Esophagus mucosa (tissue), 1 donor: ENCODE measurements at places on chromosomes 11 and 22.

GRCh38 chr11:134048028-134048427, 20.8 kb upstream of the JAM3 start:
- ATAC-seq = no peak

DNA sequence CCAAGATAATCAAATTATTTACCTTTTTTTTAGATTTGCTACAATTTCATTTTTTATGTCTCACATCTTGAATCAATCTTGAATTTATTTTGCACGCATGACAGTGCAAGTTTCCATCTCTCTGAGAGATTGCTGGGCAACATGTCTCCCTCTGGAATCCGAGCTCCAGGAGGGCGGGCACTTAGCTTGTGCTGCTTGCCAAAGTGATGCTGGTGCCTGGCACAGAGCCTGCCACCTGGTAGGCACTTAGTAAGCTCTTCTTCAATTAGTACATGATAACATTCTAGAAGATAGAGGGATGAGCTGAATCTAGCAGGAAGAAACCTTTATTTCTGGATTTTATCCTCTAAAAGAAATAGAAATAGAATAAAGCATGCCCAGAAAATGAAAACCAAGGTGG, 27.5 kb upstream of the OR9I1 start:
- ATAC-seq = no peak

DNA sequence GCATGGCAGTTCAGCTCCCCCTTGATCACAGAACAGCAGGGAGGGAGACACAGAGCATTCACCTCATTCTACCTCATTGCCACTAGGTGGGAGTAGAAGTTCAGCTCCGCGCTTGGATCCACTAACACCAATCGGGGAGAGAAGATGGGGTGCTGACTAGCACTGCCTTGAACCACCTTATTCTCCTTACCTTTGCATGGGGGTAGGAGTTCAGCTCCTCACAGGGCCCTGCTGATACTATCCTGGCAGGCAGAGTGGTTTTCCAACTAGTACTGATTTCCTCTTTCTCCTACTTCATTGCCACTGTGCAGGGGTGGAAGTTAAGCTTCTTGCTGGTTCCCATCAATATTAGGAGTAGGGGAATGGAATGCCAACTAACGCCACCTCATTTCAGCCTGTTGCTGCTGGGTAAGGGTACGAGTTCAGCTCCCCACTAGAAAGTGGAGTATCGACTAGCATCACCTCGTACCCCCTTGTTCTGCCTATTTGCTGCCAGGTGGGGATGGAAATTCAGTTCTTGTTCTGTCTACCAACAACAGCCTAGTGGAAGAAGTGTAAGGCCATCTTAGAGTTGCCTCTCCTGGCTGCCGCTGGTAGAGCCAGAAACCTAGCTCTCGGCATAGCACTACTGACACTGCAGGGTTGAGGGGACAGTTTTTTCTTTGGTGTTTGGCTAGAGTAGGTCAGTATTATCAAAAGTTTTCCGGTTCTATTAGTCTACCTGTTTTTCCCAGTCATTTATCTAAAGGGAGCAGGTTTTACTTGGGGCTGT, 550.9 kb upstream of the CCDC90B start:
- peak; percentile 68 for ATAC-seq

- peak; percentile 44 for ATAC-seq
Observed at GRCh38 chr11:66467034-66467659, 442 bp downstream of the PELI3 start.

DNA sequence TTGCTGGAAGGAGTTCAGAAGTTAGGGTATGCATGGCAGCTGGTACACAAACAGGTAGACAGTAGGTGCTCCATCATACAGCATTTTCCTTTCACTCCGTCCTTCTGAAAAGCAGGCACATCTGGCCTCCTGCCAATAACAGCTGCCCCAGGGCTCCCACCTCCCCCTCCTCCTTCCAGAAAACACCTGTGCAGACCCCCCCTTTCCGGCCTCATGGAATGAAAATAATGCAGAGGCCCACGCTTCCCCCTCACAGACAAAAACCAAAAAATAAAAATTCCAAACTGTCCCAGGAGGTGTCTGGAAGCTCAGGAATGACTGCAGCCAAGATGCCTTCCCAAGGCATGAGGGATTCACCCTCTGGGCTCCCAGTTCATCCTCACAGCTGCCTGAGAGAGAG, 185.5 kb downstream of the MN1 start:
- no peak for ATAC-seq

DNA sequence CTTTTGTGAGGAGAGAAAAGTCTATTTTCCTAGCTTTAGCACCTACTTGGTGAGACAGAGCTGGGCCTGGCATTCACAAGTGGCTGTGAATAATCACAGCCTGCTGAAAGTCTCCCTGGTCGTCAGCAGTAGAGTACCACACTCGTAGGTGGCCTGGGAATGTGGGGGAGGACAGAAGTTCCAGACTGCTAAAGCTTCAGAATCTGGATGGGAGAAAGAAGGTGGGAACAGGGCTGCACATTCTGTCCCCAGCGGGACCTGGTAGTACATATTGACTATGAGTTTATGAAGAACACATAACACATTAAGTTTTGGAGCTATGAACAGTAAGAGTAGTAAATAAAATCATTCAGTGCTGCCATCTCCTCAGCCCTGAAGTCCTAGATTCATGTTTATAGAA, 19.0 kb upstream of the LIMK2 start:
- no peak for ATAC-seq

DNA sequence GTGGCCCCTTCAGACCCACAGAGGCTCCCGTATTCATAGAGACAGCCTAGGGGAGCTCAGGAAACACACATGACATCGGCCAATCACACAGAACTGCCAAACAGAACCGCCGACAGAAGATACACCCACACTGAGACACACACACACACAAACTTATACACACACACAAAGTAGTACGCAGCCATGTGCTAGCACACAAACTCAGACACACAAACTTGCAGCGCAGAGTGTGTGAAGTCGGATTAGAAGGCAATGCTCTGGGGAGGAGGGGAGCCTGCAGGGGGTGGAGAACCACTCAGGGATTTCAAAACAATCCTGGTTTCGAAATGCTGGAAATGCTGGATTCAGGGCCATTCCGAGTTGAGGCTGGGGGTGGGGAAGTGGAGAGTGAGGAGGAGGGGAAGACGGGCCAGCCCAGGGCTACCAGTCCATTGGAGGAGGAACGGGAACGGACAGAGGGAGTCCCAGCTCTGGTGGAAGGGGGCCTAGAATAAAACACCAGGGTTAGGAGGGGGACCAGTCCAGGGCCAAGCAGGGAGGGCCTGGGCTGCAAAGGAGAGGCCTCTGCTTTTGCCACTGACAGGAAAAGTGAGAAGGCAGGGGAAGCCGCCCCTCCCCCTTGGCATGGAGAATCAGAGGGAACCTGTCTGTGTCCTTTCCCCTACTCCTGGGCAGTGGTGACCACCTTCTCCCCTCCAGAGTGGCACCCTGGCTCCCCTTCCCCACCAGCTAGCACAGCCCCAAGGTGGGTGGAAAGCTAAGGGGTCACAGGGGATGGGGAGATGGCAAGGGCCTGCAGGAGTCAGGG, 4.4 kb downstream of the BCL9L start:
- peak; percentile 0 for ATAC-seq
